ENCODE measurements at places on chromosomes 6 and 20.

- DNase-seq: no peak
Observed at GRCh38 chr20:63296531-63297299, 3.7 kb downstream of the COL20A1 start.

GRCh38 chr6:157593596-157593995 lies 212.6 kb downstream of the ZDHHC14 start:
- DNase-seq: no peak

GRCh38 chr20:35235881-35236280 lies 9.4 kb downstream of the MMP24 start:
- DNase-seq: no peak

DNA sequence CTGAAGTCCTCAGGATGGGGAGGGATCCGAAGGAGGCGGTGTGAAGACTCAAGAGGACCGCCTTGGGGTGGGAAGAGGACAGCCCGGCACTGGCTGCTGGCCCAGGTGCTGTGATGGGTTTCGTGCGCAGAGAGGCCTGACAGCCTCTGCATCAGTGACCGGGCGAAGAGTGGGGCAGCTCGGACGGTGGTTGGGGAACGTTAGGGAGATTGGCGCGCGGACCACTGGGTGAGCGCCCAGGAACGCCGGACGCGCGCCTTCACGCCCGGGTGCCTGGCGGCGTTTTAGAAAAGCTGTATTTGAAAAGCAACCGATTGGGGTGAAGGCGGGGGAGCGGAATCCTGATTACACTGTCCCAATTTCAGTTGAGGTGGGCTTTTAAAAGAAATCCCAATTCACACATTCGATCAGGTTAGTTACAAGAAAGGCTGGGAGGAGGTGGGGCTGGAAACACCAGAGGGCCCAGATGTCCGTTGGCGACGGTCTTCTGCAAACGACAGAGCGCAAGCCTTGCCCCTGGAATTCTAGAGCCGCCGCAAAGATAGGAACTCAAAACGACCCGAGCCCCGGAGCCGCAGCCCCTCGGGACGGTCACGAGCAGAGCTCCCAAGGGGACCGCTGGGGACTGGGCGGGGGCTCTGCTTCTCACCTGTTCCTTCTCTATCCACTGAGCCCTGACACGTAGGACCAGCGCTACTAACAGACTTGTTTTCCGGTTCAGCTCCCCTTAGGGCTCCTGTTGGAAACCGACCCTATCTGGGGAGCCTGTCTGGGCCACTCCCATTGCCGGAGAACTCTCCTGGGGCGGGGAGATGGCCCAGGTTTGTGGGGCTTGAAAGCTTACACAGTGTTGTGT lies 8.5 kb upstream of the TRIM40 start:
- DNase-seq: no peak

GRCh38 chr20:35508493-35509218 lies 20.8 kb downstream of the C20orf173 start:
- DNase-seq: no peak

GRCh38 chr6:100084316-100084990 lies 90.4 kb upstream of the MCHR2 start:
- peak; percentile 25 for DNase-seq

GRCh38 chr6:170108890-170109587 lies 181.8 kb downstream of the DLL1 start:
- no peak for DNase-seq

DNA sequence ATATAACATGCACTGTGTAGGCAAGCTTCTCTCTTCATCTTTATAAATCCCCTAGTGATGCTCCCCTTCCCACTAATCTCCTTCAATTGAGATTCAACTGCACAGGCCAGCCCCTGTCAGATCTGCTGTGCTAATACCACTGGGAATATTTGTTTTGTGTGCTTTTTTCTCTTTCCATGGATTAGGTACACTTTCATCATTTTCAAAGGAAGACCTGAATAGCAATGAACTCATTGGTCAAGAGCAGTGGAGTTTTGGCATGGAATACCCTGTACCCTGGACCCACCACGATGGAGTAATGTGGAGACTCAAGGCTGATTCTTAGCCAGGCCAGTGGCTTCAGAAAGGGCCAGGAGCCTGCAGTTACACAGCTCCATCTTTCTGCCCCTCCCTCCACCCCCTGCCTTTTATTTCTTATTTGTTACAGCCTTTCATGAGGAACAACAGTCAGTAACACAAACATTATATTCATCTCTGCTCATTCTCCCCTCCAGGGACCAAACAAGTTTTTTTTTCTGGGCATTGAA lies 75.4 kb upstream of the KCNG1 start:
- no peak for DNase-seq

- DNase-seq: no peak
Observed at GRCh38 chr6:148427333-148427732, 84.7 kb downstream of the SASH1 start.

DNA sequence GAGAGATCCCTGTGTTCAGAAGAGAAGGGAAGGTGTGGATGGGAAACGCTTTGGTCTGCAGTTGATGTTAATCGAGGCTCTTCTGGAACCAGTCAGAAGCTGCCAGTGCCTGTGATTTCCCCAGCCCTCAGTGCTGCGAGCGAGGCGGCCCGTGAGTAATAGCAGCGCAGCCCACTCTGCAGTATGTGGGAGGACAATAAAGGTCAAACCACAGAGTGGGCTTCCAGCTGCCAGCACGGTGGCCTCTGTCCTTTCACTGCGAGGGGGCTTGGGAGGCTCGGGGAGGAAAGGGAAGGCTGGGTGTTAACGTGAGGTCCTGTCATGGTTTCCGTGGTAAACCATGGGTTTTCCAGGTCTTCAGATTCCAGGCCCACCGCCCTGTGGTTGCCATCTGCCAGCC lies 32.3 kb upstream of the TAGAP start:
- no peak for DNase-seq

GRCh38 chr6:15410752-15411151 lies 164.9 kb downstream of the JARID2 start:
- DNase-seq: no peak

- no peak for DNase-seq
Observed at GRCh38 chr6:139776041-139776440, 401.6 kb upstream of the CITED2 start.

DNA sequence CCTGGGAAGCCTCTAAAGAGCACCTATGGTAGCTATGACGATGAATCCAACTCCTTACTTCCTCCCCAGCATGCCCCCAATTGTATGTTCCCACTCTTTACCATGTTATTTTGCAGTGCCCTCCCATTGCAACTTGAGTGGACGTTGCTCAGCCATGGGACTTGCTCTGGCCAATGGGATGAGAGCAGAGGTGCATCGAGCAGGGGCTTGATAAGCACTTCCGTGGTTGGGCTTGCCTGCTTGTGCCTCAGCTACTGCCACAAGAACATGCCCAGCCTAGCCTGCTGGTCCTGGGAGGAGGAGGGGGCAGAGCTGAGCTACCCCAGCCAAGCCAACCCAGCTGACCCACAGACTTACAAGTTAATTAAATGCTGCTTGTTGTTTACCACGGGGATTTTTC lies 71.1 kb upstream of the CTNNBL1 start:
- no peak for DNase-seq

- peak; percentile 91 for DNase-seq
Observed at GRCh38 chr20:327186-328026, 2.1 kb downstream of the SOX12 start.

DNA sequence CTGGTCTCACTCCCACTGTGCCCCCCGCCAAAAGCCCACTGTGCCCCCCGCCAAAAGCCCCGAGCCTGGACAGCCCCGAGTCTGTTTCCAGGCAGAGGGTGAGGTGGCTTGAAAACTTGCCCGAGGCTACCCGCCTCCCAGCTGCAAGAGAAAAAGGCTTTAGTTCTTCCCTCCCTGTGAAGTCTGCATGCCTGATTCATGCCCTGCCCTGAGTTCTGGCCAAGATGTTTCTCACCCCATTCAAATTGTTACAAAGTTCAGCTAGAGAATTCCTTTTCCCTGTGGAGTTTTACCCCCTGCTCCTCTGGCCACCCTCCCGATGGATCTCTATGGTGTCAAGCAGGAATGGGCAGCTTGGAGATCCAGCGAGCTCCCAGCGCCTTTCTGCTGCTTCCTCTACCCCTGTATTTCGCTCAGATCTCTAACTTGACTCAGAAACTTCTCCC lies 298.8 kb upstream of the MAP3K7 start:
- no peak for DNase-seq

GRCh38 chr6:86148586-86148985 lies 505.9 kb upstream of the SYNCRIP start:
- no peak for DNase-seq

- no peak for DNase-seq
Observed at GRCh38 chr20:24784607-24785006, 164.5 kb upstream of the CST7 start.

- no peak for DNase-seq
Observed at GRCh38 chr6:85637579-85637978, 5.1 kb downstream of the SYNCRIP start.

DNA sequence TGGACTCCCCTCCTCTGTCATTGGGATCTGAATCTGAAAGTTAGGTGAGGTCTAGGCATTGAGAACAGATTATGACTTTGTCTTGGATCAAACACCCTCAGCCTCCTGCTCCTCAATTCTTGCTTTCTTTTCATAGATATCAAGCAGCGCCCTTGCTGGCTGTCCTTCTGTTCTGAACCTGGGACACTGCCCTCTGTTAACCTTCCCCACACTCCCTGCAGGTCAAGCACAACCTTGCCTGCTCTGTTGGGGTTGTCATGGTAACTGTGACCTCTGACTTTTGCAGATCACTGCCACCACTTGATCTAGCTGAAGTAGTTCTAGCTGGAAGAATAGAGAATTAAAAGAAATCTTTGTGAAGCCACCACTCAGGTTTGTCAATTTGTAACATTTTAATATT lies 16.4 kb upstream of the MICA start:
- DNase-seq: no peak

DNA sequence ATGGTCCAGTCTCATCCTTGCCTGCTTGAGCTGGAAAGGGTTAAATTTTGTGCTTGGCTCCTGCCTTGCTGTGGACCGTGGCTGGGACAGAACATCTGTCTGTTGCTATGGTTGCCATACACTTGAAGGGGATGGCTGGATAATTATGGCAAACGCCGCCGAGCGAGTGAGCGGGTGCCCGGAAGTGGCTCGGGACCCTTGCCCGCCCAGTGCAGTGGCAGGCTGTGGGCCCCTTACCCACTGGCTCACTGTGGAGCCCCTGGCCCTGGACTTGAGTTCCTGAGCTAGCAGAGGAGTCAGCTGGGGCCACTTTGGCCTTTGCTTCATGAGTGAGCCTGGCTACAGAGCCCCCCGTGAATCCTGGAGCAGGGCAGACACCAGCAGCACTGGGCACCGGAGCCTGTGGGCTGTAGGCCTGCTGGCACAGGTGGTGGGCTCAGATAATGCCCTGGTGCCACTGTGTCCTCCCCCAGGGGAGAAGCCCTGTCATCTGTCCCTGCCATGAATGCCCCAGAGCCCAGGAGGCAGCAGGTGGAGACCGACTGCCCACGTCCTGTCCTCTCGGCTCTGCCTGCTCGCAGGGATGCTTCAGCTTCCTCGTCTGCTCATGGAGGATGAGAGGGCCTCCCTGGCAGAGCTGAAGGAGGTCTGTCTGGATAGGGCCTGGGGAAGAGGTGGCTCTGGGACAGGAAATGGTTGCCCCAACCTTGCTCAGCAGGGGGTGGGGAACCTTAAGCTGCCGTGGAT lies 25.5 kb upstream of the NOL4L start:
- DNase-seq: no peak

DNA sequence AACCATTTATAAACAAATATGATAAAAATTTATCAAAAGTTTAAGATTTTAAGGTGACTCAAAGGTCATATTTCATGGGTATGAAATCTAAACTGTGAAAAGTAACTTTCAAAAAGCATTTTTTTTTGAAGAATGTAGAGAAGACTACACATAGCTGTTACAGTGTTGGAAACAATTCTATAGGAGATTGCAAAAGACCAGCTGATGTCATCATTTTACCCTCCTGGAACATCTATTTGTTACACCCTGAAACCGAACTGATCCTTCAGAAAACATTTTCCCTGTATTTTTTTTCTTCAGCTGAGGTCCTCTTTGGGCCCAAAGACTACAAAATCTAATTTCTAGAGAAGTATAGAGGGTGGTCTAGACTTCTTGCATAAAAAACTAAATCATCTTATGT lies 297.5 kb upstream of the FERMT1 start:
- no peak for DNase-seq

DNA sequence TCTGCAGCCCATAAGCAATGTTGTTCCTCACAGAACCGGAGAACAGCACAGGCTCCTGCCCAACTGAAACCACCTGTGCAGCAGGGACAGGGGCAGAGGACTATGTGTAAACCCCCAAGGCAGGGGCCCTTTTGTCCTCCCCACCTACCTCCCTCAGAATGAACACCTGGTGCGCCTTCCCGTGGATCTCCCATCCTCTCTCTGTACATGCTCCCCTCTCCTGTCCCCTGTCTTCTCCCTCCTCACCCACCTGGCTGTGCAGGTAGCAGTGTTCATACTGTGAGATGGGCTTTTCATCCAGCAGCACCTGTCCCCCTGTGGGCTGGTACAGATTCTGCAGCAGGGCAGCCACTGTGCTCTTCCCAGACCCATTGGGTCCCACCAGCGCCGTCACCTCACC lies 8.5 kb downstream of the TAP2 start:
- no peak for DNase-seq

- DNase-seq: no peak
Observed at GRCh38 chr6:168583821-168584220, 142.8 kb downstream of the SMOC2 start.

DNA sequence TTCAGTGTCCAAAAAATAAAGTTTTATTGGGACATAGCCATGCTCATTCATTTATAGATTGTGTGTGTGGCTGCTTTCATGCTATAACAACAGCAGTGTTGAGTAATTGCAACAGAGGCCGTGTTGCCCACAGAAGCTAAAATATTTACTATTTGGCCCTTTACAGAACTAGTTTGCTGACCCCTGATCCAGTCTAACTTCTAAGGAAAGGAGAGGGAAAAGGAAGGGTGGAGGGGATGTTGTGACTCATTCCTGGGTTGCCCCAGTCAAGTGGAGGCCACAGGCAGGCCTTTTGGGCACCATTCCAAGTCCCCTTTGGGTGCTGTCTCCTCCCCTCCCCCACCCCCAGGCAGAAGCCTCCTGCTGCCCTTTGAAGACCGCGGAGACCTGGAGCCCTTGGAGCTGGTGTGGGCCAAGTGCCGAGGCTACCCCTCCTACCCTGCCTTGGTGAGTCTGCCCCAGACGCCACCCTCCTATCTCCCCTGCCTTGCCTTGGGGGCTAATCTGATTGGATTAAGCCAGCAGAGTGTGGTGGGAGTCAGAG lies 28.4 kb downstream of the BRPF3 start:
- peak; percentile 26 for DNase-seq

GRCh38 chr20:44651434-44651683 lies 140 bp downstream of the ADA start:
- DNase-seq: no peak
